ENCODE measurements at places on chromosomes 13 and 19.

DNA sequence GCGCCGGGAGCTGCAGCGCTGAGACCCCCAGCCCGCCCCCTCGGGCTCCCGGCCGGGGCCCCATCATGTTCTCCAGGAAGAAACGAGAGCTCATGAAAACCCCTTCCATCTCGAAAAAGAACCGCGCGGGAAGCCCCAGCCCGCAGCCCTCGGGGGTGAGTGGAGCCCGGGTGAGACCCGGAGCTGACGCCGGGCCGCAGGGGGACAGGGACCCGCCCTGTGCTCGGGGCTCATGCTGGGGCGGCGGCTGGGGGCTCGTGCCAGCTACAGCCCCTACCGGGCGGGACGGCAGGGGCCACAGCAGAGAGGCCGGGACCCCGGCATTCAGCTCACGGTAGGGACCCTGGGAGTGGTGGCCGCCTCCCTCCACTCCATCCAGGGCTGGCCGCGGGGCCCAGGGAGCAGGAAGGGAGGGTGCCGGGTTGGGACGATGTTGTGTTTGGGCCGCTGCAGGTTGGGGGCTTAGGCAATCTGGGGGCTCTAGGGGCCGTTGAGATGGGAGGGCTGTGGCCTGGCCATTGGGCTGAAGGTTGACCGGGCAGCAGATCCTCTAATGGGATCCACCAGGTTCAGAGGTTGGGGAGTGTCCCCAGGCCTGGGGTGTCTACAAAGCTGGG, 482 bp downstream of the ARHGAP45 start:
- no peak for DNase-seq

GRCh38 chr19:44051650-44052402, at the start of gene ZNF223:
TSS of gene ZNF223 (plus strand) at chr19:44052036. CDS start at chr19:44055177, 3,141 bp downstream.
- no peak for DNase-seq

DNA sequence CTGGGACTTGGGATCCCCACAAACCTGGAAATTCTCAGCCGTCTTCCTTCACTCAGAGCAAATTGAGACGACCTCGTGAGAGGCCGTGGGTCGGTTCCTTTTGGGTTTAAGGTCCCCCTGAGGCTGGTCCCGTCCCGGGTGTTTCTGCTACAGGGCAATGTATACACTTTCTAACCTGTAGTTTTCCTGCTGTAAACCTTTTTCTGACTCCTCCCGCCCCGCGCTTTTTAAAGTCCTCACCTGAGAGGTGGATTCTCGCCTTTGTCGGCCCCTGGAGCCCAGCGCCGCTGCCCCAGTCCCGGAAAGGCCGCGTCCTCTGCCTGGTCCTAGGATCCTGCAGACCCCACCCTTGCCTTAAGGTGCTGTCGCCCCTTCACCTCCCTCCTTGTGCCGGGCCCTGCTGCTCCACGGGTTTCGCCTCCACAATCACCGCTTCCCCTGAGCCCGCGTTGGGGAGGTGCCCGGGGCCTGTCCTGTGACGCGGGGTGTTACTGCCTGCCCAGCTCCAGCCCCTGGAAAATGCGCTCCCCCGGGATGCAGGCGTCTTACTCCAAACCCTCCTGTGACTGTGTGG, 391 bp downstream of the ZNF761 start:
- DNase-seq, result no peak

DNA sequence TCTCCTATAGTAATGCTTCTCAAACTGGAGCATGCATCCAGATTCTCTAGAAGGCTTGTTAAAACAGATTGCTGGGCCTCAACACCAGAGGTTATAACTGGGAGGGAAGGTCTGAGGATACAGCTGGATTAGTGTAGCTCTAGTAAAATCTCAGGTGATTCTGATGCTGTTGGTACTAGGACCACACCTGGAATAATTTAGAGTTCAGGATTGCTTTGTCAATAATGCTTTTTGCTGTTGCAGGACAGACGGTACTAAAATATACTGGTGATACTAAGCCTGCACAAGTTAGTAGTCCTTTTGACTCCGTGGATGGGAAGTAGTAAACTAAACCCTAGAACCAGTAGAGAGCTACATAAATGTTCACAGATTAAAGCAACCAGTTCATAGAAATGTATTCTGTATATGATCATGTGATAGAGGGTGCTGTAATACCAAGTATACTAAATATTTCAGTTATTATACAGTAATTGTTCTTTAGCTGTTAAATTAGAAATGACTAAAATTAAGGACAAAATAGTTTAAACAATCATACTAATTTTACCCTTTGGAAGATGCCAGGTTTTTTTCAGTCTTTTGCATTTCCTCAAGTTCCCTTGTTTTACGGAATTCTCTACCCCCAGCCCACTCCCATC, 258.2 kb upstream of the STARD13 start:
- DNase-seq, result no peak

DNA sequence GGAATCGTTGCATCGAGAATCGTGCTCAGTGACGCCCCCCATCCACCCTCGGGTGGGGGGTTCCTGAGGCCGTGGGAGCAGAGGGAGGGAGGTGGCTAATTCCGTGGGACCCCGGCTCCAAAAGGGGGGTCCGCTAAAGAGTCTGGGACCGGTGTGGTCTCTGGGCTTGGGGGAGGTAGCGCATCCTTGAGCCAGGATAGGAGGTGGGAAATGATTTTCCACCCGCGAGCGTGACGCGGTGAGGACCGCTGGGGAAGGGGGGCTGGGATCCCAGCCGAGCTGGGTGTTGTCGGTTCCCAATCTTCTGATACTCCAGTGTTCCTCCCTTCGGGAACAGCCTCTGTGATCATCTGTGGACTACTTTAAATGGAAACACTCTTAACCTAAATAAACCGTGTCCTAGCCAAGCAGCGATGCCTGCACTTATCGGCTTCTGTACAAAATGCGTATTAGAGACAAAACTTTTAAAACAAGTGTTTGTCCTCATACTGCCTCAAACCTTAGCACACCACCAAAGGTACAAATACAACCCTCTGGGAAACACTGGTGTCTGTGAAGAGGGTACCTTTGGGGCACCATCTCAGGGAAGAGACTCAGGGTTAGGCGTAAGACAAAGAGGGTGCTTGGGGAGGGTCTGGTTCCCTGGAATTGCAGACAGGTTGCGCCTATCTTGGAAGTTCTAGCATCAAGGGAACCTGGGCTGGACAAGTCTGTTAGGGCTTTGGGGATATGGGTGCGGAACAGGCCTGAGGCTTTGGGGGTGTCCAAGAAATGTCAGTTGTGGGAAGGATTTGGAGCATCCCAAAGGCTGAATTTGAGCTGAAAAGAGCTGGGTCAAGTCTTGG, 16.0 kb downstream of the KCNC3 start:
- DNase-seq, result no peak

- no peak for DNase-seq
These were observed 801 bp upstream of the KCNN1 start for GRCh38 chr19:17966129-17966483.

DNA sequence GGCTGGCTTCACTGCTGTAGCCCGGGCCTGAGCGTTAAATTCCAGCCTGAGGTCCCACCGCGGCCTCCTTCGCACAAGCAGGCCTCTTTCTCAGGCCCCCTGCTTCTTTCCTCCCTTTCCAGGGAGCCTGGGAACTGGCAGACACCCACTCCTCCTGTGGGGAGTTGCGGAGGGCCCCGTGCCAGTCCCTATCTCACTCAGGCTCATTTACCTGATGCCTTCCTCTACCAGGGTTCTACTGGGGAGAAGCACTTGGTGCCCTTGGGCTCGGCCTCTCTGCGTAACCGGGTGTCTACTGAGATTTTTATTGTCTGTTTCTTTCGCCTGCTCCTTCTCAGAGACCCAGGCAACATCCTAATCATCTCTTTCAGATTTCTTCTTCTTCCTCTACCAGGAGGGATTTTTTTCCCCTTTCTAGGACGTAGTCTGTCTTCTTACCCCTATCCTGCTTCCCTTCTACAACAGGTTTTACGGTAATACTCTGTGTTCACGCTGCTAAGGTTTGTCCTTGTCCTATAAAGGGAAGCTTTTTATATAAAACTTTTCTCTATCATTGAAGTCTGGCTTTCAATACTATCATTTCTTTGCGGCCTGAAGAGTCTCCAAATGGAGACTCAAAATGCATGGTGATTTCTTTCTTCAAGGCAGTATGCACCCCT, 135.4 kb upstream of the GPR12 start:
- DNase-seq, result no peak

- no peak for DNase-seq
These were observed 923 bp downstream of the DOCK9 start for GRCh38 chr13:98976941-98977340.

DNA sequence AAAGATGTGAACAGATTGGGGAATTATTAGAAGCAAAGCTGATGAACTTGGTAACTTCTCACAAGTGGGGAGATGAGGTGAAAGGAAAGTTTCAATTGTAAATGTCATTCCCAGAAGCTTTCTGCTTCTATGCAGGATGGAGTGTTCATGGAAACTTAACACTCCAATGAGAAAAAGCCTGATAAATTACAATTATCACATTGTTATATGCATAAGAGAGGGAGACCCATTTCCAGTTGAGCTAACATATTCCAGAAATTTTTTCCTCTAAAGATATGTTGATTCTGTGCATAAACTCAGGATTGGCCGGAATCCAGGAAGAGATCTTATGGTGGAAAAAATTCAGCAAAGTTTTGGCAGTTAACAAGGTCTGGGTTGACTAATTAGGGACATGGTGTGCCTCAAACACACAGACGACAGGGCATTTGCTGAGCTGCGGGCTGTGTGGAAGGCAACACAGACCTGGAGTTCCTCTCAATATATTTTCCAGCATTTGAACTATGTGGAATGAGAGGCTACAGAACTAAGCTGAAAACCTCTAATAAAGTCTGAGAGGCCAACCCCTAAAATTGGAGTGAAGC, 64.9 kb upstream of the FGF14 start:
- DNase-seq, result no peak

DNA sequence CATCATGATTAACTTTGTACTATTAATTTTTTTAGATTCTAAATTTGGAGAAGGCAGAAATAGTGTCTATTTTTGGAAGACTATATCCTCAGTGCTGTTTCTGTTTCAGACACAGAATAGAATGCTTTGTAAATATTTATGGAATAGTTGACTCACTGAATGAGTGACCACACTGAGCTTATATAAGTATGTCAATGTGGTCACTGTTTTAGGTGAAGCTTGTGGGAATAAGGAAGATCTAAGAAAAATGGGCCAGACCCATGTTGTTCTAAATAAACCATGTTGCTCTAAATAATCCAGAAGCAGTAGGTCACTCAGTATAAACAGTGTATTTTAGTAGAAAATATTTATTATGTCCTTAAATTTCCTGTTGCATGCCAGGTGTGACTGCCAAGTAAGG, 45.5 kb upstream of the DACH1 start:
- DNase-seq, result no peak

DNA sequence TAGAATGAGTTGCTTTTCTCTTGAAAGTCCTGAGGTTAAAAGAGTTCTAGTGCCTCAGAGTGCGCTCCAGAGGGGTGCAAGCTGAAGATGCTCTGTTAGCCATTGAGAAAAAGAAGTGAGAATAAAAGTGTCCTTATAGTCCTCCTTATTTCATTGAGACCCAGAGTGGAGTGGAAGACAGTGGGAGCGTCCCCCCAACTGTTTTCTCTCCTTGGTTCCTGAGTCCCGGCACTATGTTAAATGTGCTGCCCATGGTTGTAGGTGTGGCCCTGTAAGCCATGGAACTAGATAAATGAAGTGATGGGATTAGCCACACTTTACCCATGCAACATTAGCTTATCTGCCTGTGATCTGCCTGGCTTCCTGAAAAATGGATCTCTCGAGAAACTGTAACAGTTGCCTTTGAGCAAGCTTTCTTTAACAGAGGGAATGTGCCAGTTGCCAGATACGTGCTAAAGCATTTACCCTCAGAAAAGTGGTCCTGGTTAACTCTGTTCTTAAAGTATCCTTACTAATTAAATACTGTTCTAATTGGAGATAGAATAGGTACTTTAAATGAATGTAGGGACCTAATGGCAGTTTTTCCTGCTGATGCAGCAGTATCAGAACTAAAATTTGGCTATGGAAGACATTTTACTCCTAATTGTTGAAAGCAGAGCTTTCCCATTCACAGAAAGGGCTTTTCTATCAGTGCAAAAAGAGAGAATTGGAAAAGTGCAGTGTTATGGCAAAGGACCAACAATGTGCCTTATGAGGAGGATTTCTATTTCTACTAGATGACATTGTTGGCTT, 21.4 kb upstream of the PSG9 start:
- DNase-seq, result no peak

DNA sequence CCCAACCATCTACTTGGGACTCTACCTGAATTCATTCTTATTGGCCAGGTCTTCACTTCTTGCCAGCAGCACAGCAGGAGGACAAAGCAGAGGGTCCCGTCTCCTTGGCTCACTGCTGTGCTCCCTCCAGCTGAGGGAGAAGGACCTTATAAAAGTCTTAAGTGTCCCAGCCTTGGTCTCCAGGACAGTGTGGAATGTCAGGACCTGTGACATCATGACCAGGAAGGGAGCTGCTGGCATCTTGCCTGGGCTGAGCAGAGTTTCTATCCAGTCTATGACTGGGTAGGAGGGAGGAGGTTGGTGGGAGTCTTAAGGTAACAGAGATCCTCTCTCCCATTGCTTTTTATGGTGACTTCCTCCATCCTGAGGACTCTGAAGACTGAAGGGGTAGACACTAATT, 56.6 kb upstream of the ANKRD10 start:
- no peak for DNase-seq

DNA sequence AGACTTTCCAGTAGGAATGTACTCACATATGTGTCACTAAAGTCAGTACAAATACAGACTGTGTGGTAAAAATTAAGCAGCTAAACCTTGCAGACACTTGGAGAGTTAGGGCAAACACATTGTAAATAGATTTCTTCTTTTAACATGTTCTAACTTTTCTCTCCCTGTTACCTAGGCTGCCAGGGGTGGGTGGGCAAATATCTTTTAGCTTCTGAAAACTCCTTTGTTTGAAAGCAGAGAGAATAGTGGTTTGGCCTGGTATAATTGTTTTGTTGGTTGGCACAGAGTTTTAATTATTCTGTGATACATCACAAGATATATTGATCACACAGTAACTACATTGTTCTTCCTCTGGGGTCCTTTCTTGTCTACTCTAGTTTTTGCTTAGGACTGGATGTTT, 289.8 kb upstream of the DACH1 start:
- no peak for DNase-seq

DNA sequence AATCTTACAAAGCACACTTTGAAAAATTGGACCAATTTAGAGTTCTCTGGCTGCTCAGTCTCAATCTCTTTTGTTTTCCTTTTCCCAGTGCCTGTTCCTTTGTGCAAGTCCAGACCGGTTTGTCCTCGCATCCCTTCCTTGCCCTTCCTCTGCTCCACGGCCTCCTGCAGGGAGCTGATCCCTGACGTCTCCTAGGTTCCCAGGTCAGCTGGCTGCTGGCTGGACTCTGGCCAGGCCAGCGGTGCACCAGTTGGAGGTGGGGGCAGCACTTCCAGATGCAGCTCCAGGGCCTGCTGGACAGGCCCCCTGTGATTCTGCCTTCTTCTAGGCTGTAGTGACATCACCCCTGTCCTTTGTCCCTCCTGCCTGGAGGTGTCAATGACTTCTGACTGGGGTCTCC, 44.0 kb upstream of the KPNA3 start:
- no peak for DNase-seq

GRCh38 chr19:5914946-5915781, 1.1 kb downstream of the CAPS start:
- no peak for DNase-seq

DNA sequence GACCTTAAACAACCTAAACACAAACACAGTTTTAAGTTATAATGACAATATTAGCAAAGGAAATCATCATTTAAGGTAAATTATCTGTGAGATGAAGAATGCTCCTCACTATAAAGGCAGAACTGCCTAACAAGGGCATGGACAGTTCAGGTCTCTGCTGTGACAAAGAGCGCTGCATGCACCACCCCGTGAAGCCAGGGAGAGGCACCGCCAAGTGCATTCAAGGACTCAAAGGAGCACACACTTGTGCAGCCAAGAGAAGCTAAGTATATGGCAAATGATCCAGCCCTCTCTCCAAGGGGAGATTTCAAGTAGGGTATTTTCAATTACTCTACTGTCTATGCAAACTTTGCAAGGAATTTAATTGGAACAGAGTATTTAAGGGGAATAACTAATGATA, 126.0 kb downstream of the RAP2A start:
- DNase-seq, result no peak

Measured in activated naive CD4-positive, alpha-beta T cell (primary cell).